ENCODE measurements at places on chromosomes 6 and 20. TPM values are rescaled to one million over a fixed set of nuclear protein-coding genes. Genes with fewer than 3 reads are reported as not detected.

METTL24 gene
- not detected for total RNA-seq

ESR1 gene
- total RNA-seq: 0.47 TPM

DNA sequence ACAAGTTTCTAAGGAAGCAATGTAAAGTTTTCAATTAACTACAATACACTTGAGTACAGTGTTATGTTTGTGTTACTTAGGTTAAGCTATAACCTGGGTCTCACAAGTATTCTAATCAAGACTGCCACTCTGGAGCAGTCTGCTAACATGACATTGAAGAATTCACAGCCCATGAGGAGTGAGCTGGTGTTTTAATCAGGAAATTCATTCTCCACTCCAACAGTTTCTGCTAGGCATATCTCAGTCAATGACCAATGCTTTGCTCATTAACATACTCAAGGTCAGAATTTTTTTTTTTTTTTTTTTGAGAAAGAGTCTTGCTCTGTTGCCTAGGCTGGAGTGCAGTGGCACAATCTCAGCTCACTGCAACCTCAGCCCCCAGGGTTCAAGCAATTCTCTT lies 59.6 kb upstream of the SAMHD1 start:
- no peak for DNase-seq

DNA sequence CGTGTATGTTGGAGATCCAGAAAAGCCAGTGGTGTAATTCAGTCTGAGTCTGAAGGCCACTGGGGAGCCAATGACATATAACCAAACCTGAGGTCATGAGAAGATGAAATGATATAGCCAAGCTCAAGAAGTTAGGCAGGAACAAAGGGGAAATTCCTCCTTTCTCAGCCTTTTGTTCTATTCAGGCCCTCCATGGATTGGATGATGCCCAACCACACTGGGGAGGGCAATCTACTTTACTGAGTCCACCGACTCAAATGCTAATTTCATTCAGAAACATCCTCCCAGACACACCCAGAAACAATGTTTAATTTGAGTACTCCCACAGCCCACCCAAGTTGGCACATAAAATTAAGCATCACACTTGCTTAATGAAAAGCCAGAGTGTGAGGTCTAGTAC lies 183.6 kb downstream of the GJA1 start:
- DNase-seq: no peak

NSFL1C gene
- 60.5 TPM for total RNA-seq

DNA sequence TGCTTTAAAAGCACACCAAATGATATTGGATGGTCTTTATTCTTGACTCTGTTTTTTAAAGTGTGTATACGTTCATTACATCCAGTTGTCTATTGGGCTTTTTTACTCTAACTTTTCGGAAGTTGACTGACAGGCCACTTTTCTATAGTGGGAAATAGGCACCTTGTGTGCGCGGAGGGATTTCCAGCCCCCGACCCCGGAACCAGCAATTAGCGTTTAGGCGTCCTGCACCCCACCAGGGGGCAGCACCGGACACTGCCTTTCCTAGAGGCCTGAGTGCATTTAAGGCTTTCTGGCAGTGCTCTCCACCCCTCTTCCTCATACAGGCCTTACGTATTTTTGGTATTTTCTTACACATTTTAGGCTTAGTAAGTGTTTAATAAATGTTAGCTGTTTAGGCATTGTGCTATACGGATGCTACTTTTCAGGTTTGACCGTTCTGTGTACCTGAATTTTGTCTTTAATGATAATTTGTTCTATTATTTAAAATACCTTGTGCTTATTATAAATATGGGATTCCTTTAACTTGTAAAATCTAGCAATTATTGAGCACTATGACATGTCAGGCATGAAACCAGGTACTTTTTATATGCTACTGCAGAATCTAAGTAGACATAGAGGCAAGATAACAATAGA lies 231.8 kb downstream of the BCKDHB start:
- peak; percentile 78 for DNase-seq

DNA sequence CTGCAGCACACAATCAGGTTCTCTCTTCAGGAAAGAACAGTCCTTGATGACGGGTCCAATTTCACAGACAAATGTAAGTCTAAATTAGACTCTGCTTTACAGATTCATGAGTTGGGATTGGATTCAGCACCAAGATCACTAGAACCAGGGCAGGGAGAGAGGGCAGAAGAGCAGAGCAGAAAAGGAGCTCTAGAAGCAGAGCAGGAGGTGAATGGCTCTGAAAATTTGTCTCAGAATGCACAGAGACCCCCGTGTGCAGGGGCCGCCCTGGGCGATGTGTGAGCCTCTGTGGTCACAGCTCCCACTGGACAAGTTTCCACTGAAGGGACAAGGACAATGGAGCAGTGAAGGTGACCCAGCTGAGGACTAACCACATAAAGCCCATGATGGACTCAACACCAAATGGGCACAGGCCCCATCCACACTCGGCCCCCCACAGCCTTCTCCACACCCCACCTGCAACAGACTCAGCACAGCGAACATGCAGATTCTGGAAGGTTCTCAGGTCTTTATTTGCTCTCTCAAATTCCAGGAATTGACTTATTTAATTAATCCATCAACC lies 3.5 kb downstream of the HLA-B start:
- no peak for DNase-seq

DNA sequence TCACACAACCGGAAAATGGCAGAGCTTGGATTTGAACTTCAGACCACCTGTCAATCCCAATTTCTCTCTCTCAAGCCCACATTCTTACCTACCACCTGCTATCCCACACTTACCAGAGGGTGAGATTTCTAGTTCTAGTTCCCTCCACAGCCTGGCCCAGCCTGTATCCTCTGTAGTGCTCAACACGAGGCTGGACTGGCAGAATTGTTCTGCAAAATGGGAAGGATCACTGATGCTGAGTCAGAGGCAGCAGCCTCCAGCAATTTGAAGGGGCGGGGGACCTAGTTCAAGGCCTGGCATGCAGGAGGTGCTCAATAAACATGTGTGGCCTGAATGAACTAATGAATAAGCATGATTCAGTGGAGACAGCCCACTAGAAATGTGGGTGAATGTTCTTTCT lies 53.6 kb upstream of the TTPAL start:
- no peak for DNase-seq

- DNase-seq: no peak
Observed at GRCh38 chr6:96888745-96889144, 8.9 kb downstream of the NDUFAF4 start.

HLA-DQB1 gene
- total RNA-seq: 15.1 TPM

Measured in activated CD8-positive, alpha-beta T cell treated with anti-CD3 and anti-CD28 coated beads, Interleukin-2, amount 10 ng/mL, durations not matched to agents 7 days and 5 days (primary cell).